Naive thymus-derived CD8-positive, alpha-beta T cell (primary cell): ENCODE measurements at places on chromosomes 11 and 22. TPM values are rescaled to one million over a fixed set of nuclear protein-coding genes. Genes with fewer than 3 reads are reported as not detected.

- peak overlapping the region; percentile 89 for H3K4me3 ChIP-seq
- peaks cover 62% of the 10 kb centered on the region for H3K4me1 ChIP-seq
- no peak for DNase-seq
- no peaks in the 10 kb centered on the region for H3K36me3 ChIP-seq
- peak overlapping the region; percentile 69 for H3K27ac ChIP-seq
- H3K27me3 ChIP-seq: no peaks in the 10 kb centered on the region
These were observed 2.1 kb downstream of the UBE2L3 start for GRCh38 chr22:21569459-21570170.

GRCh38 chr11:16986434-16987204 lies 27.6 kb downstream of the PLEKHA7 start:
- H3K4me1 ChIP-seq: peaks cover 20% of the 10 kb centered on the region
- no peaks in the 10 kb centered on the region for H3K27me3 ChIP-seq
- H3K27ac ChIP-seq: peak overlapping the region; percentile 63
- peak overlapping the region; percentile 37 for H3K4me3 ChIP-seq
- no peaks in the 10 kb centered on the region for H3K36me3 ChIP-seq
- DNase-seq: peak; percentile 17

DNA sequence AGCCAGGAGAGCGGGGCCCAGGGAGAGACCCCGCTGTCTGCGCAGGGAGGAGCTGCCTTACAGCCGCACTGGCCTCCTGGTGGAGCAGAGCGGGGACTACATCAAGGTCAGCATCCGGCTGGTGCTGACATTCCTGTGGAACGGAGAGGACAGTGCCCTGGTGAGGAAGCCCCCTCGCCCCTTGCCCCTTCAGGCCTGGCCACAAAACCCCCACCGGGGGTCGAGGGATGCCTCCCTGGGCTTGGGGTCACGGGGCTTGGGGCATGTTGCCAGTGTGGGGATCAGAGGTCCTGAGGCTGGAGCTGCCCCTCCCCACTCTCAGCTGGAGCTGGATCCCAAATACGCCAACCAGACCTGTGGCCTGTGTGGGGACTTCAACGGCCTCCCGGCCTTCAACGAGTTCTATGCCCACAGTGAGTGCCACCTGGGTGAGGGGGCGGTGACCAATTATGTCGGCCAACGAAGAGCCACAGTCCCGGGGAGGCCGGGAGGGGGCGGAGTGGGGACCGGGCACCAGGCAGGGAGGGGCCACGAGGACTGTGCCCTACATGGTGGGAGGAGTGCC lies 4.2 kb downstream of the MUC5B start:
- H3K4me3 ChIP-seq: no peak overlapping the region
- H3K4me1 ChIP-seq: no peaks in the 10 kb centered on the region
- no peaks in the 10 kb centered on the region for H3K36me3 ChIP-seq
- H3K27ac ChIP-seq: no peak overlapping the region
- H3K27me3 ChIP-seq: no peaks in the 10 kb centered on the region
- no peak for DNase-seq

DNA sequence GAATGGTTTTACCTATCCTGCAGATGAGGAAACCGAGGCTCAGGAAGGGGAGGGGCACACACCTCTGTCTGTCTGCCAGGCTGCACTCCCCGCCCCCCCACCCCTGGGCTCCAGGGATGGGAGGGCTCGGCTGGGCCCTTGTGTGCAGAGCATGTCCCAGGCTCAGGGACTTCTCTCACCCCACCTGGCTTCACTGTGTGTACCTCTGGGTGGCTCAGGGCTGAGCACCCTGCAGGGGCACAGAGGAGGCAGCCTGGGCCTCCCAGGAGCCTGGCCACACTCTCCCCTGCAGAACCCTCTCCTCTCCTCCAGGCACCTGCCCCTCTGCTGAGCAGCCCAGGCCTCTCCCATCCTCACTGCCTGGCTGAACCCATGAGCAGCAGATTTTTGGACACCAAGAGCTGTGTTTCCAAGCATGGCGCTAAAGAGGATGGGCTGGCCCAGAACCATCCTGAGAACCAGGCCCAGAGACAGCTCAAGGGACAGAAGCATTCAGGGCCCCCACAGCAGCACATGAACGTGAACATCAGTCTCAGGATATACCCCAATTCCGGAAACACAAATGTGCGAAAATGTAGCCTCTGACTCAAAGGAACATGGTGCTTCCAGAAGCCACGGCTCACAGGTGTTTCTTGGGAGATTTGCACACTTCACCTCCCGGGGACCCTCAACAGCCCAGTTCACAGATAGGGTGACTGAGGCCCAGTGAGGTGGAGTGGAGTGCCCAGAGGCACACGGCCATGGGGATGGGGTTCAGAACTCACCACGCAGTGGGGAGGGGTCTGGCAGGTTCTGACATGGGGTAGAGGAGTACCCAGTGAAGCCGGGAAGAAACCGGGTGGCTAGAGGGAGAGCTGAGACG lies 10.5 kb downstream of the EMID1 start:
- H3K27ac ChIP-seq: no peak overlapping the region
- H3K4me3 ChIP-seq: no peak overlapping the region
- H3K36me3 ChIP-seq: no peaks in the 10 kb centered on the region
- peaks cover 2% of the 10 kb centered on the region for H3K4me1 ChIP-seq
- H3K27me3 ChIP-seq: peaks cover 2% of the 10 kb centered on the region
- DNase-seq: no peak

Gene C22orf42
- total RNA-seq: not detected
